ENCODE measurements at places on chromosomes 1 and 21. TPM values are rescaled to one million over a fixed set of nuclear protein-coding genes. Genes with fewer than 3 reads are reported as not detected.

Gene KIF2C
- 2.0 TPM for total RNA-seq

Gene RNF223
- not detected for total RNA-seq

Gene SPRR1A
- total RNA-seq = not detected

Gene RUNX1
- 16.2 TPM for total RNA-seq

Gene AMY1B
- total RNA-seq = not detected

Gene LRP8
- 1.4 TPM for total RNA-seq

Gene SLAMF9
- 3.6 TPM for total RNA-seq

Gene RAVER2
- 11.5 TPM for total RNA-seq

Gene GBP6
- total RNA-seq = not detected

Gene PTPRU
- 15.8 TPM for total RNA-seq

Gene KIF17
- total RNA-seq = 5.3 TPM

Gene GJA9
- total RNA-seq = not detected

Gene PLA2G5
- total RNA-seq = 5.5 TPM

Gene KANK4
- total RNA-seq = 0.22 TPM

Gene RRP1
- total RNA-seq = 8.2 TPM

Gene ADAMTSL4
- total RNA-seq = 49.5 TPM

Gene CAMK1G
- not detected for total RNA-seq

Gene RBM11
- 0.68 TPM for total RNA-seq

Gene LRRC38
- total RNA-seq = not detected

Gene FAM163A
- not detected for total RNA-seq

Gene ITSN1
- total RNA-seq = 110 TPM

Gene SNRPE
- 45.6 TPM for total RNA-seq

Gene GUCA2A
- total RNA-seq = not detected

Gene FMO4
- total RNA-seq = 4.3 TPM

Gene LCE6A
- total RNA-seq = not detected

Gene PTGFR
- total RNA-seq = 8.6 TPM

Gene KRTCAP2
- total RNA-seq = 155 TPM

Gene YY1AP1
- 84.0 TPM for total RNA-seq

Gene HES5
- total RNA-seq = 0.57 TPM

Gene KCNA2
- total RNA-seq = 2.0 TPM

Gene KISS1
- total RNA-seq = not detected

Gene DVL1
- 80.3 TPM for total RNA-seq

Gene C8B
- total RNA-seq = not detected
